ENCODE measurements at places on chromosomes 16 and 17.

DNA sequence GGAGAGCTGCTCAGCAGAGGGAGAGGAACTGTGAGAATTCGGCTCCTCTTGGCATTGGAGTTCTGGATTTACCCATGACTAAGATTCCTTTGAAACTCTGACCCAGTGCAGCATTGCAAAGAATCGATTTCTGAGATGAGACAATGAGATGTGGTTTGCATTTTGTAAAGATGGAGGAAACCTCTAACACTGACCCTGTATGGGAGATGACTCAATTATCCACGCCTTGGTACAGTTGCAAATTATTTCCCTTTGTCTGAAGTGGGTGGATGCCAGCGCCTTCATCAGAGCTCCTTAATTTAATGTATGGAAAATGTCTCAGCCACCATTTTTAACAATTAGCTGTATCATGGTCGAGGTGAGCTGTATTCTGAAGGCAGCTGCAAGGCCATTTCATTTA is 53.4 kb downstream of the NUP93 start:
- DNase-seq = no peak

DNA sequence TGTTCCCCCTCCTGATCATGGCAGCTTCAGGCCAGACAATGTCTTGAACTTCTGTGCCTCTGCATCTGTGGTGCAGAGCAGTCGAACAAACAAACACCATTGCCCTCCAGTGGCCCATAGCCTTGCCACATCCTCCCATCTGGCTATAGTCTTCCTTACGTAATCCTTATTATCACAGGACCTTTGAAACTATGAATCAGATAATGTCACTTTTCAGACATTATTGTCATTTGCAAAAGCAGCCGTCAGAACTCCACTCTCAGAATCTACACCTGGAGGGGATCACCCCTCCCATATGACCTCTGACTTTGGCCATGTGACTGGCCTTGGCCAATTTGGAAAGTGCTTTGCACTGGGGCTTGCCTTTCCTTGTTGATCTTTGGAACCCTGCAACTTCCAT is 387.3 kb downstream of the MAF start:
- DNase-seq = no peak

GRCh38 chr16:2968368-2968737 is 795 bp upstream of the PAQR4 start:
- no peak for DNase-seq

DNA sequence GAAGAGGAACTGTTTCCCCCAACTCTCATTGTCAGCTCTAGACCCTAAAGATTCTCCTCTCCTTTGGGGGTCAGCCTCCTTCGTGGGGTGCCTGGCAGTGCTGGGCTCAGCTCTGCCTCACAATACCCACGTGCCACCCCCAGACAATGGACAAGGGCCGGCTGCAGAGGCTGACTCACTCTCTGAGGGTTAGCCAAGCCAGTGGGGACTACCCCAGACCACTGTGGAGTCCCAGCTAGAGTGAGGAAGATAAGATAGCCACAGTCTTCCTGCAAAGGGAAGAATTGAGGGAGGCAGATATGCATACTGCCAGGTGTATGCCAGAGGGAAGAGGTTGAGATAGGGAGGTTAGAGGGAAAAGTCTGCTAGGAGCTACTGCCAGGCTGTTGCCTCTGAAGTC is 13.5 kb upstream of the MTMR4 start:
- no peak for DNase-seq

GRCh38 chr17:55347341-55347740 is 74.3 kb downstream of the MMD start:
- no peak for DNase-seq

Measured in coronary artery (tissue), 2 donors.